NCI-H1048 (cell line): ENCODE measurements at places on chromosomes 3 and 15.

DNA sequence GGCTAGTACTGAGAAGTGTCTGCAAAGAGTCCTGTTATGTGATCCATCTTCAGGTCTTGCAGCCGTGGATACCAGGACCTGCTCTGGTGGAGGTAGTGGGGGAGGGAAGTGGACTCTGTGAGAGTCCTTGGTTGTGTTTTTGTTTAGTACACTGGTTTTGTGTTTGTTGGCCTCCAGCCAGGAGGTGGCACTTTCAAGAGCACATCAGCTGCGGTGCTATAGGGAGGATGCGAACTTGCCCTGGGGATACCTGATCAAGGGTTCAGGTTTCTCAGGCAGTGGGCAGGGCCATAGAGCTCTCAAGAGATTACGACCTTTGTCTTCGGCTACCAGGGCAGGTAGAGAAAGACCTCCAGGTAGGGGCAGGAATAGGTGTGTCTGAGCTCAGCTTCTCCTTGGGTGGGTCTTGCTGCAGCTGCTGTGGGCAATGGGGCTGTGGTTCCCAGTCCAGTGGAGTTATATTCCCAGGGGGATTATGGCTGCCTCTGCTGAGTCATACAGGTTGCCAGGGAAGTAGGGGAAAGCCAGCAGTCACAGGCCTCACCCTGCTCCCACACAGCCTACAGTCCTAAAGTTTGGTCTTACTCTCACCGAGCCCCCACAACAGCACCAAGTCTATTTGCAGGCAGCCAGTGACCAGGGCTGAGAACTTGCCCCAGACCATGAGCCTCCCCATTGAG lies 132.8 kb upstream of the NPHP3 start:
- DNase-seq, result no peak

GRCh38 chr3:113223475-113224281 lies 12.3 kb downstream of the BOC start:
- no peak for DNase-seq

DNA sequence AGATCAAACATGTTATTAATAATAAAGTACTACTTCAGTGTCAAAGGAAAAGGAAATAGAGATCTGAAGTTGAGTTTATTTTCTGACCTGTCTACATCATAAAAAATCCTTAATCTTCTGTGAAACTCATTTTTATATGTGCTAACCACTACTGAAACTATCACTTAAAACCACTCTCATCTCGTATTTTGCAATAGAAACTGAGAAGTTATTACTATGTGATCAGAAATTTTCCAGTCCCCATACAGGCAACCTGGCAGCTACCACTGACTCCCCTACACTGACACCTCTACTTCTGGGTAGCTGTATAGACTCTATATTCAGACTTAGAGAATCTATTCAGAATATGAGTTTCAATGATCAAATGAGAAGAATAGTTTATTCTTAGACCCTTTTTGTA lies 8.3 kb downstream of the HDGFL3 start:
- DNase-seq, result no peak

GRCh38 chr15:61997786-61998185 lies 62.5 kb downstream of the VPS13C start:
- no peak for DNase-seq

DNA sequence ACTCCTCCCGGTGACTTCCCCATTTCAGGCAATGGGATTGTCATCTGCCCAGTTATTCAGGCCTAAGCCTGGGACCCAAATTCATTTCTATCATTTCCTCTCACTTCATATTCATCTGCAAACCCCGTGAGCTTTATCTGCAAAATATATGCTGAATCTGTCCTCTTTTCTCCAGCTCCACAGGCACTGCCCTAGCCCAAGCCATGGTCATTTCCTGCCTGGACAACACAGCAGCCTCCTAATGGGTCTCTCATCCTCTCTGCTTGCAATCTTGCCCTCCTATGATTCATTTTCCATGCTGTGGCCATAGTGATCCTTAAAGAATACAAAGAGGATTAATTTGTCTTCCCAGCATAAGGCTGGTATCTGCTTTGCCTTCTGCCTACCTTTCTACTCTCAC lies 6.1 kb downstream of the RBP2 start:
- no peak for DNase-seq

GRCh38 chr3:154776549-154777225 lies 303.4 kb upstream of the MME start:
- DNase-seq, result no peak

DNA sequence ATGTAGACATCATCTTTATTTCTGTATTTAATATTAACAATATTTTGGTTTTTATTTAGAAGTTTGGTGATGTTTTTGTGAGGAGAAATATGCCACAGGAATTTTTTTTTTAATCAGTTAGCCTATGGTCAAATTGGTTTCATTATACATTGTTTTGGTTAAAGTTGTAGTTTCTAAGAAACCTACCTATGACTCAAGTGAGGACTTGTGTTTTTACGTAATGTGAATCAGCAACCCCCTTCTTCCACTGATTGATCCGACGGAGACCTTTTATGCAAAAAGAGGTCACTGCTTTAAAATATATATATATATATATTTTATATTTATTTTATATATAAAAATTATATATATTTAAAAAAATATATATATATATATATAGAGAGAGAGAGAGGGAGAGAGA lies 698.1 kb downstream of the FHIT start:
- DNase-seq, result no peak

GRCh38 chr3:13015286-13016082 lies 57.7 kb downstream of the IQSEC1 start:
- DNase-seq, result no peak

DNA sequence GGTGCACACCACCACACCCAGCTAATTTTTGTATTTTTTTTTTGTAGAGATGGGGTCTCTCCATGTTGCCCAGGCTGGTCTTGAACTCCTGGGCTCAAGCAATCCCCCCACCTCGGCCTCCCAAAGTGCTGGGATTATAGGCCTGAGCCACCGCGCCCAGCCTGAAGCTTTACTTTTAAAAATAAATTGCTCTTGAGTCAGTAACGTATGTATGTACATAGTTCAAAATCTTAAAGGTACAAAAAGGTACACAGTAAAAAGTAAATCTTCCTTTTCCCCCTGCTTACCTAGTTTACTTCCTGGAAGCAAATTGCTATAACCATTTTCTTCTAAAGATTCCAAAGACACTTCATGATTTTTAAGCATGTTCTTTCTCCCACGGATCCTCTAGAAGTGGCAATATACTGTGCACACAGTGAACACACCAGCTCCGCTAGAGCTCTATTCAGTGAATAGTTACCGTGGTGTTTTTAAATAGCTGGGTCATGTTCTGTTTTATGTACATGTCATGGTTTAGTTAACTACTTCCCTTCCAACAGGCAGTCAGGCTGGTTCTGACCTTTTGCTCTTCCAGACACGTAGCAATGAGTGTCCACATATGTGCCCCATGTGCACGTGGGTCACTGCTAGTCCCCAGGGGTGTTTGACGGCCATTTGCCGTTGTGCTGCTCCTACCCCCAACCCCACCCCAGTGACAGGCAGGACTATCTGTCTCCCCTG lies 82.1 kb downstream of the EEFSEC start:
- no peak for DNase-seq

DNA sequence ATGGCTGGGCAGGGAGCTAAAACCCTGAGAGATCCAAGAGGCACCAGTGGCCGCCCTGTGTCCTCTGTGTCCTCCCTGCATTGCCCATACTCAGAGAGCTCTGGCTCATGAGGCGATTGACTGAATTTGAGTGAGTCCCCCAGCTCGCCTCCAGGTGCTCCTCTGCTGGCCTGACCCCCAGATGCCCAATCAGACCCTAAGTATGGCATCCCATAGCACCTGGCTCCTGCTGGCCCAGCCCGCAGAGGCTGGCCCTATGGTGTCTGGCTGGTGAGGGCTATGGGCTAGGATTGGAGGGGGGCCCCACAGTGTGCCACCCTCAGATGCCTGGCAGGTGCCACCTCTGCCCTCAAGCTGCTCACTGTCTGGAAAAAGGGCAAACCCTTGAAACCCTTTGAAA lies 1.6 kb upstream of the TKT start:
- no peak for DNase-seq

- no peak for DNase-seq
Measured at GRCh38 chr15:40450047-40450446, 9.3 kb downstream of the BAHD1 start.

GRCh38 chr3:12308517-12308916 lies 19.6 kb downstream of the PPARG start:
- no peak for DNase-seq

DNA sequence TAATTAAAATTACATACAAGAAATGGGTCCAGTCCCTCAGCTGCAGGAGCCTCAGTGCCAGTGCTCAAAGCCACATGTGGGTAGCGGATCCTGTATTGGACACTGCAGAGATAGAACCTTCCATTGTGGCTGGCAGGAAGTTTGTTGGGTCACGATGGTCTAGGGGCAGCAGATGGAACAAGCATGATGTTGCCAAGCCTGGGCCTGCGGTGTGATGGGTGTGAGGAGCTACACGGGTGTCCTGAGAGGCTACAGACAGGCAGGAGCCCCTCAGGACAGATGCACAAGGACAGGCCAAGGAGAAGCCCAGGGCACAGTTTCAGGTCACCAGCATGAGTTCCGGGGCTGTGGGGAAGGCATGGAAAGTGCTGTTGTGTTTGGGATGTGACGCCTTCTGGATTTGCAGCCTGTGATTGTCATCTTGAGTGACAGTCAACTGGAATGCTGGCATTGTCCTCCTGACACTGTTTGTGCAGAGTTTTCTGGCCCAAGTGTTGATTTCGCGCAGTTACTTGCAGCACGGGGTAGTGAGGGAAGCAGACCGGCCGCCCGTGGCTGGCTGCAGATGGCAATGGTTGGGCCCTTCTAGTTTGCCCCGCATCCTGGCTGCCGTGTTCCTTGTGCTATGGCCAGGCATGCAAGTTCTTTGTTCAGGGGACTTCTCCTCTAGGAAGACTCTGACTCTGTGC lies 177.1 kb downstream of the NSMCE3 start:
- DNase-seq, result no peak

DNA sequence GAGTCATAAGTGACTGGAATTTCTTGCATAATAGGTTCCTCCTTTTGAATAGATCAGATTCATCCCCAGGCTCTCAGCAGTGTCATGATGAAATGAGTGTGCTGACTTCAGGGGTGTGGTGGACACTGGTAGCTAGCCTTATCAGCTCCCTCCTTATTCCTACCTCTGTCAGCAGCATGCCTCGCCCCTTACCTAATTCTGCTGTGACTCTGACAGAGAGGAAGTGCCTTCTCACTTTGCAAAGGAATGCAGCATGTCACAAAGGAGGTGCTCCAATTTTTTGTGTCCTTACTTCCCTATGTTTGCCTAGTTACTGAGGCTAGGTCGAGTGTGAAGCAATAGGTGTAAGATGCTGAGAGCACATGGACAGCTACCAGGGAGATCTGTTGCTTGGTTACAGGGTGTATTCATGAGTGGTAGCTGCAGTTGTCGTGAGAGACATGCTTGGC lies 90.6 kb downstream of the TNFAIP8L3 start:
- DNase-seq, result no peak
